ENCODE measurements at places on chromosomes 6 and 20.

GRCh38 chr6:46893648-46894047, 28.1 kb downstream of the ADGRF5 start:
- no peak for DNase-seq

GRCh38 chr6:156654919-156655918, 122.0 kb upstream of the ARID1B start:
- DNase-seq, result no peak

DNA sequence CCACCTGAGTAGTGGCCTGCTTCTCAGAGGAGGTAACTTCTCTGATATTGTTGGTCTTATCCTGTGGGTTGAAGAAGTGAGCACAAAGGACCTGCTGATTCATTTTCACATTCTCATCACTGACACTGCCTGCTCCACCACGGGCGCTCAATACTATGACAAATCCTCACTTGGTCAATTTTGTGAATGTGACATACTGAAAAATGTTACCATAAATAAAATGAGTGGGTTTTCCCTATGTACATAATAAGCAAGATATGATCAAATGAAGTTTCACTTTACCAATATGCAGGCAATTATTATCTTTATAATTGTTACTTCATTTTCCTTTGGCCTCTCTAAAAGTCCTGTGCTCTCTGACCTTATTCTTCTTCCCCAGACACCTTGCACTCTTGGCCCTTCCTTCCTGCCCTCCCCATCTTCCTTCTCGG, 71.5 kb upstream of the RIPOR2 start:
- DNase-seq, result peak; percentile 71

DNA sequence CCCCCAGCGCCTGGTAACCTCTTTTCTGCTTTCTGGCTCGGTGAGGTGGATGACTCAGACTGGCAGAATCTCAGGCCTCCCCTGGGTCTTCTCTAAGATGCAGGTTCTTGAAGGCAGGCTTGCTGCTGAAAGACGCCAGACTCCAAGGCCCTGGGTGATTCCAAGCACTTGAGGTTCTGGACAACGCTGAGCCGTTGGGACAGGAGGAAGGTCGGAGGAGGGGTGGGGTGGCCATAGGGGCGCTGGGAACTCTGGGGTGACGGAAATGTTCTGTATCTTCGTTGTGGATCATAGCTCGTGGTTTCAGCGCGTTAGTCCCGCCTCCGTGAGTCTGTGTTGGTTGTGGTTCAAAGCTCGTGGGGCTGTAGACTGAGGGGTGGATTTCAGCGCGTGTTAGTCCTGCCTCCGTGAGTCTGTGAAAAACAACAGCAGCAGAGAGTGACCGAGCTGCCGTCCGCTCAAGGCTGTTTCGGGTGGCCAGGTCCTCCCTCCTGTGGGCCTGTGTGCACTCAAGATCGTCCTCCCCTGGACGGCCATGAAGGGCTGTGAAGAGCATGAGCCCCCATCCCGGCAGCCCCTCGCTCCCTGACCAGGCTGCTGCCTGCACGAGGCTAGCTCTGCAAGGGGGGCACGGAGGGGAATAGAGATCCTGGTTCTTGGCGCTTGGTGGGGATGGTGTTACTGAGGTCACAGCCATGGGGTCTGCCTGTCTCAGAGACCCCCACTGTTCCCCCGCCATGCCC, 7.7 kb downstream of the NTSR1 start:
- peak; percentile 42 for DNase-seq

GRCh38 chr6:16130932-16131387, 2.1 kb downstream of the MYLIP start:
- peak; percentile 75 for DNase-seq

DNA sequence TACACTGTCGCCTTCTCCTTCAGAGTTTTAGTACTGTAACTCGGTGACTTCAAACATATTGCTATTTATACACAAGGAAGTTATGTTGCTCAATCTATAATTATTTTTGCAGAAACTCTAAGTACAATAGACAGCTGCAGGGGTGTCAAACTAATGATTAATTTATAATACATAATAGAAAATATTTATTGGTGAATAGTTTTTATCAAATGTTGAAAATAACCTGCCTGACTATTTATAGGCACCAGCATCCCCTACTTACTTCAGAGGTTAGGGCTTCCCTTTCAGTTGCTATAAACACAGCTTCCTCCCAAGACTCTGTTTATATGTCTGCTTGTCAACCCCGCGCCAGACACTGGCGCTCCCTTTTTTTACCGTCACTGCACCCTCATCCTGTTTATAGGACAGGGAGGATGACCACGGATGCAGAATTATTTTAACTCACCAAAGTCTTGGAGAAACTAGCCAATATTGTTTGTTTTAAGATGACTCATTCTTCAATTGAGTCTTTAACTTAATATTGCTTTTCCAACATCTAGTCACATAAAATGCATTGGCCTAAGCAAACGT, 225.0 kb downstream of the ALDH8A1 start:
- DNase-seq, result no peak

DNA sequence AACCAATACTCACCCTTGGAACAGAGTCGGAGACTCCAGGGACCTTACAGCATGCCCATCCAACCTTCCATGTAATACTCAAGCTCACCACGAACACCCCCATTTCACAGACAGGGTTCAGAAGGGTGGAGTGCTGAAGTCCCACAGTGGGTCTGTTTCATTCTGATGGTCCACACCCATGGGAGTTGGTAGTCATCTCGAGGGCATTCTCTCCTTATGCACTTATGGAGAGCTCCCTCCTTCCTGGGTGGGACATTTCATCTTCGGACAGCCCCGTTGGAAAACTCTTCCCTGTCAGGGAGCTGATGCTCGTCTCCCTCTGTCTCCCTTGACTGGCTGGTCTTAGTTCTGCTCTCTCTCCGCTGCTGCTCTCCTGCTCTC, 38.9 kb downstream of the COX4I2 start:
- DNase-seq, result no peak

GRCh38 chr6:150654608-150655007, 54.9 kb downstream of the PLEKHG1 start:
- no peak for DNase-seq

- DNase-seq, result no peak
Measured at GRCh38 chr6:158061709-158062461, 80.2 kb downstream of the SYNJ2 start.

DNA sequence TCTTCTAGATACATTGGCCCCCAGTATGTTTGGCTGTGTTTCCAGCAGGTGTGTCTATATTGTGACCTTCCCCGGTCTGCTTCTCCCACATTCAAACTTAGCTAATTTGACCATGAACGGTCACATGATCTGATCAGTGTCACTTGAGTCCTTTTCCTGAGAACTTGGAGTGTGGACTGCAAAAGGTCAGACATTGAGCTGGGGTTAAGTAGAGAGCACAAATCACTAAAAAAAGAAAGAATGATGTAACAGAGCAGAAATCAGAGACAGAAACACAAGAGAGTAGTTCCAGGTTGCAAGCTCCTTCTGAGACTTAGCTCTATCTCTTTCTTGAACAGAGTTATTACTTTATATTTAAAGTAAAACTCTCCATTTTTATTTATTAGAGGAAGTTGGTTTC, 733.9 kb downstream of the CBLN4 start:
- no peak for DNase-seq

DNA sequence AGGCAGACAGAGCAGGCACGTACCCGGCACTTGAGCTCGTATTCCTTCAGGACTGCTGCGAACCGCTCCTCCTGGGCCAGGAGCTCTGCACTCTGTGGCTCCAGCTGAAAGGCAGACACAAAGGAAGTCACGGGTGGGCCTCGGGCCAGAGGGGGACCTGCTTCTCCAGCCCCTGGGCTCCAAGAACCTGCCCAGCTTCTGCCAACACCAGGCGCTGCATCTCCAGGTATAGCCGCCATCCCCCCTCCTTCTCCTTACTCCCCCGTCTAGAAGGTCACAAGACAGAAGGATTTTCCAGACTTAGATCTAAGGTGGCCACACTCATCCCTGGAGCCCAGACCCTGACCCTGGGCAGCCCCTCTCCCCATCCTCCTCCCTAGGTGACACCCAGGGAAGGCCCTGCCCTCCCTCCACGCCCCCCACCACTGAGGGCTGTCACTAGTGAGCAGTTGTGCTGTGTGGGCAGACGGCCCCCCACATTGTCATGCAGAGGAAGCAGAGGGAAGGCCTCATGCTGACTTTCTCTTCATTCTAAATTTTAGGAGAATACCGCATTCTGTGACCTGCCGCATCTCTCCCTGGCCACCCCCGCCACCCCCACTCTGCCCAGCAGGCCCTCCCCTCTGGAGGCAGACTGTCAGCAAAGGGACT, 81.9 kb downstream of the GINS1 start:
- no peak for DNase-seq

DNA sequence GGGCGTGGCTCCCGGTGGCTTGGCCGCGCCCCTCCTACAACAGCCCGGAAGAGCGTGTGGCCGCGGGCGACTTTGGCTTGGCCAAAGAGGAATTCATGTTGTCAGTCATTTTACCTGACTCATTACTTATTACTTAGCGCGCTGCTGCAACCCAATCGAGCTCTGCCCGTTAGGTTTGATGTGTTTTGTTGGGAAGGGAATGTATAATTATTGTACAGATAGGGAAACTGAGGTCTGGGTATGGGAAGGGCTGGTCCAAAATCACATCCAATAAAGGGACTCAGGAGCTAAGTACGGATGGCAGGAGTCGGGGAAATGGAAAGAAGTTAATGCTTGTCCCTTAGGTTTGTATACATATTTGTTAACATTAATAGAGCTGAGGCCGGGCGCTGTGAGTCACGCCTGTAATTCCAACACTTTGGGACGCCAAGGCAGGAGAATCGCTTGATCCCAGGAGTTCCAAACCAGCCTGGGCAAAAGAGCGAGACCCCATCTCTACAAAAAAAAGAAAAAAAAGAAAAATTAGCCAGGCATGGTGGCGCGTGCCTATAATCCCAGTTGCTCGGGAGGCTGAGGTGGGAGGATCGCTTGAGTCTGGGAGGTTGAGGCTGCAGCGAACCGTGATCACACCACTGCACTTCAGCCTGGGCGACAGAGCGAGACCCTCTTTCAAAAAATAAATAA, 639 bp upstream of the ZNF335 start:
- DNase-seq, result peak; percentile 95

GRCh38 chr6:12051861-12052368, 39.8 kb downstream of the HIVEP1 start:
- DNase-seq, result peak; percentile 65

DNA sequence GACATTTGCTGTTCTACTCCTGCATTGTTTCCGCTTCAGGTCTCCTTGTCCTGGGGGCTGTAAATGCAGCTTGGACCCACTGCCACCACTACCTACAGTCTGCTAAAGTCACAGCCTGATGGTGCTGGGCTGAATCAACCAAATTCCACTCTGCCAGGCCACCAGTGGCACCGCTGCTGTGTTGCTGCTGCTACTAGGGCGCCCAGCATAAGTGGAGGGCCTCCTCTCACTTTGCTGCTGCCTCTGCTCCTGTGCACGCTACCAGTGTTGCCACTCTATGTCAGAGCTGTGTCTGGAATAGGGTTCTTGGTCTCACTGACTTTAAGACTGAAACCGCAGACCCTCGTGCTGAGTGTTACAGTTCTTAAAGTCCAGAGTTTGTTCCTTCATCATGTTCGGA, 1.4 kb upstream of the SSR1 start:
- DNase-seq, result no peak

- DNase-seq, result no peak
Measured at GRCh38 chr6:52347818-52348217, 14.1 kb upstream of the PAQR8 start.

DNA sequence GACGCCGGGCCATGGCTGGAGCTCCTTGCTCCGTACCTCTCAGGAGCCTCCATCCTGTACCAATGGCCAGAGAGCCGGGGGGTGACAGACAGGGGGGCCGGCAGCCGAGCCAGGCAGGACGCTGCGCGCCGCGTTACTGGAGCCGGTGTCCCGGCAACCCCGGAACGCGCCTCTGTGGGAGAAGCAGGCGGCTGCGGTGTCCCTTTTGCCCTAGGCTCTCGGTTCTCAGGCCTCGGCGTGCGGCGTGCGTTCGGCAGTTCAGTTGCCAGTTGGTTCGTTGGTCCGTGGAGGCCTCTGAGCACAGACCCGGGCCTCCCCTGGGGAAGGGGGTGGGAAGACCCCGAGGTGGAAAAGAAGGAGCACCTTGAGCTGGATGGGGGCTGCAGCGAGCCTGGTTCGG, at the start of gene SPATS1:
Gene SPATS1 (plus strand): TSS at position 162 of the 400 bp plus-strand sequence. CDS start 446 bp downstream, outside the sequence.
- no peak for DNase-seq

DNA sequence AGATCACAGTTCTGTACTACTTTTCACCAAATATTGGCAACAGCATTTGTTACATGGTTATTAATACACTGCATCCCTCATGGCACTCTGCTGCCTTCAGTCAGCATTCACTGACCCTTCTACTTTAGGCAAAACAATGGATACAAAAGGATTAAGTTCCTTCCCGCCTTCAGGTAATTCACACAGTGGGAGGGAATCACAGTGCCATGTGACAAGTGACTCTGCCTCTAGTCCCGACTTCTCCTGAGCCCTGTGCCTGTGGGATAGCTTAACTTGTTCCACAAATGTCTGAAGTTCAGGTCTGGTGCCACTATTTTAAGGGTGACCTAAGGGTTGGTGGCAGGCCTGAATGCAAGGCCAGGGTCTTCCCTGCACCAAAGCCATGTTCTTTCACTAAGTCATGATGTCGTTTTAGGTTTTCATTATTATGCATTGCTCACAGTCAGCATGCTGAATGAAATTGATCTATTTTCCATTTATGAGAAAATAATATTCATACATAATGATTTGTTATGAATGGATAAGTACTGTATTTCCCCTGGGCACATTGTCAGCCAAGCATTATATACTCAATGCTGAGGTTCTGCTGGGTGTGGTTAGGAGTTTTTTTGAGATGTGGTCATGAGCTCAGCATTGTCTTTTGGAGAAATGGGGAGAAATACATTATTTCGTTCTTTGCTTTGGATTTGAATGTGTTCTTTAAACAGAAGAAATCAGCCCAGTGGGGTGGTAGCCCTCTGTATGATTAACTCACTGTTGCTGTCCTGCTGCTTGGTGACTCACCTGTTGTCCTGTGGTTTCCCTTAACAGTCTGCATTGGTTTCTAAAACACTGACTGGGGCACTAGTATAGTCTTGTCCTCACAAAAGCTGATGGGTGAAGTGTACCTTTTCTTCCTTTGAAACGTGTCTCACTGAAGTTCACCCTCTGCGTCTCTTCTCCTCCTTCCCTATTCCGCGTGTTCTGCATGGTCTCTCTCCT, 66.4 kb downstream of the AFDN start:
- DNase-seq, result peak; percentile 3

DNA sequence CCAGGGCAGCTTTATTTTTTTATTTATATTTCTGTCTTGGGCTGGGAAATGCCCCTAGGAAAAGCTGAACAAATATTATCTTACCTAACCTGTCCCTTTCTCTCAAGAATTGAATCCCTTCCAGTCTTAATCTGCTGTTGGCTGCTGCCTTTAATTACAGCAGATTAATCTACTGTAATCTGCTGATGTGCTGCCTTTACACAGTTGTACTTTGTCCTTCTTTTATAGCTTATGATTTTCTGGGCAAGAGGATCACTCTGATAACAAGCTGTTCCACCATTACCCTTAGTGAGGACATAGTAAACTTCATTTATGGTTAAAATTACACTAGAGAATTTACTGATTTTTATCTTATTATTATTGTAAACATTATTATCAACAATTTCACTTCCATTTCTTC, 234.5 kb upstream of the MAN1A1 start:
- no peak for DNase-seq
